A549 treated with ZK216348 at 1 μM for 4 hours (cell line): ENCODE measurements at places on chromosomes 4 and X. TPM values are rescaled to one million over a fixed set of nuclear protein-coding genes. Genes with fewer than 3 reads are reported as not detected.

The PNCK gene
- total RNA-seq: 0.29 to 0.48 TPM (median 0.36 TPM) in 3 of 5 replicates, not detected in the others

The FOXP3 gene
- total RNA-seq: 0.11 to 0.19 TPM (median 0.15 TPM) in 4 of 5 replicates, not detected in the other

The SHROOM2 gene
- total RNA-seq: 0.58 to 0.79 TPM (median 0.63 TPM) in 5 replicates

The DCAF8L2 gene
- not detected in 5 replicates for total RNA-seq

The HPGD gene
- 62.1 to 80.8 TPM (median 68.2 TPM) in 5 replicates for total RNA-seq

The FABP2 gene
- not detected in 5 replicates for total RNA-seq

The RCHY1 gene
- 13.1 to 19.1 TPM (median 15.6 TPM) in 5 replicates for total RNA-seq

The ARAF gene
- 35.6 to 58.2 TPM (median 56.3 TPM) in 5 replicates for total RNA-seq

The SLIT2 gene
- 0.12 TPM in 1 of 5 replicates, not detected in the others for total RNA-seq

The HTRA3 gene
- 12.6 to 21.9 TPM (median 19.9 TPM) in 5 replicates for total RNA-seq

The SULT1E1 gene
- total RNA-seq: not detected in 5 replicates

The CSAG1 gene
- 0.34 to 0.46 TPM in 2 of 5 replicates, not detected in the others for total RNA-seq

The SERPINA7 gene
- total RNA-seq: not detected in 5 replicates

The POU3F4 gene
- total RNA-seq: not detected in 5 replicates

The IQSEC2 gene
- 34.7 to 42.9 TPM (median 40.6 TPM) in 5 replicates for total RNA-seq

The AR gene
- 2.6 to 3.9 TPM (median 3.2 TPM) in 5 replicates for total RNA-seq

The CT45A1 gene
- not detected in 5 replicates for total RNA-seq

The ERAS gene
- total RNA-seq: 0.19 TPM in 1 of 5 replicates, not detected in the others

The MAP9 gene
- total RNA-seq: 5.2 to 7.9 TPM (median 5.6 TPM) in 5 replicates

The CCDC110 gene
- 0.06 TPM in 1 of 5 replicates, not detected in the others for total RNA-seq

The UGT2B7 gene
- 0.16 to 0.39 TPM (median 0.21 TPM) in 5 replicates for total RNA-seq

The ZNF718 gene
- total RNA-seq: 0.39 to 0.80 TPM (median 0.50 TPM) in 5 replicates
